Prostate gland (tissue), 2 donors: ENCODE measurements at places on chromosomes 1 and 21. TPM values are rescaled to one million over a fixed set of nuclear protein-coding genes. Genes with fewer than 3 reads are reported as not detected.
A peak's percentile ranks its signal among the peaks of the same experiment; 100 is the strongest.

DNA sequence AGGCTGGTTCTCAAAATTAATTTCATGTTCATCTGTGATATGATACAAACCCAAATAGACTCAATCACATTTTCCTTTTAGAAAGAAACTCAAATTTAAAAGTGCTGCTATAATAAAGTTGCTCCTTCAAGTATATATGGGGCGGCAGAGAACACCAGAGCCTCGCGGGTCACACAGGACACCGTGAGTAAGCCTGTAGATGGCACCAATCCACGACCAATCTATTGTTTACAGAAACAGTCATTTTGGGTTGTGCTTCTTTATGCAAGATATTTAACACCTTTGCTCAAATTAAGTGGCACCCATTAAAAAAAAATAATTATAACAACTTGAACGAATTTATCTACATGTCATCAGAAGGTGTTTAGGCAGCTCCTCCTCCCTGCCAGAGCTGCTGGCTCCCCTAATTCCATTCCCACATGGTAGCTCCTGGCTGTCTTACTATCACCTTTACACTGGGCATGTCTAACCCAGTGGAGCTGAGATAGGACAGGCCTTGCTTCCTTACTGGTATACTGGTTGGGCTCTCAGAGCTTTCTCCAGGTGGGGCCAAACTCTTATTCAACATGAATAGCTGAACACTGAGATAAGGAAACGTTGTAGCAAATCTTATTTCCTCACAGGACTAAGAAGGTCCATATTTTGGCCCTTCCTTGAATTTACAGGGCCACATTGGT, 287.0 kb downstream of the SDCCAG8 start:
- DNase-seq = no peak

GRCh38 chr1:111183308-111184069, 17.0 kb downstream of the DENND2D start:
- DNase-seq = no peak

GRCh38 chr1:21607549-21608529, 61.3 kb downstream of the RAP1GAP start:
- peak; percentile 71 for DNase-seq

DNA sequence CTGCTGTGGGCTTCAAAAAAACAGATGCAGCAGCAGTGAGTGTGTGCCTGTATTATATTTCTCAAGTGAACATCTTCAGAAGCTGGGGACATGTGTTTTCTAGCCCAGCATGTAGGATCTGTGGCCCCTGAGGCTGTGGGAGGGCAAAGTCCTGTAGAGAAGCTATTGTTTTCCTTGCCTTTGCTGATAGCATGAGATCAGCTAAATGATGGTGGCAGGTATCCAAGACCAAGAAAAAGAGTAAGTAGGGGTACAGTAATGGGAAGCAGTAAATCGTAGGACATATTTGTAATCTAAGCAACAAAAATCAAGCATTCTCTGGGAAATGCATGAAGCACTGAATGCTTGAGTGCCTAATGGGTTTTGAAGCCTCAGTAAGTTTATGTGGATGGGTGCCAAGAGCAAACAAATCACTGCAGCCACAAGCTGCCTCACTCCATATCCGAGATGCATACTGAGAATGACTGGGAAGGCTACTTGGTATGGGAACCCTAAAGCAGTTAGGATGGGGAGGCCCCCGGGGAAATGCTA, 98.3 kb downstream of the CD58 start:
- DNase-seq = no peak

- DNase-seq = no peak
Observed at GRCh38 chr1:30329263-30329753, 394.1 kb downstream of the MATN1 start.

DNA sequence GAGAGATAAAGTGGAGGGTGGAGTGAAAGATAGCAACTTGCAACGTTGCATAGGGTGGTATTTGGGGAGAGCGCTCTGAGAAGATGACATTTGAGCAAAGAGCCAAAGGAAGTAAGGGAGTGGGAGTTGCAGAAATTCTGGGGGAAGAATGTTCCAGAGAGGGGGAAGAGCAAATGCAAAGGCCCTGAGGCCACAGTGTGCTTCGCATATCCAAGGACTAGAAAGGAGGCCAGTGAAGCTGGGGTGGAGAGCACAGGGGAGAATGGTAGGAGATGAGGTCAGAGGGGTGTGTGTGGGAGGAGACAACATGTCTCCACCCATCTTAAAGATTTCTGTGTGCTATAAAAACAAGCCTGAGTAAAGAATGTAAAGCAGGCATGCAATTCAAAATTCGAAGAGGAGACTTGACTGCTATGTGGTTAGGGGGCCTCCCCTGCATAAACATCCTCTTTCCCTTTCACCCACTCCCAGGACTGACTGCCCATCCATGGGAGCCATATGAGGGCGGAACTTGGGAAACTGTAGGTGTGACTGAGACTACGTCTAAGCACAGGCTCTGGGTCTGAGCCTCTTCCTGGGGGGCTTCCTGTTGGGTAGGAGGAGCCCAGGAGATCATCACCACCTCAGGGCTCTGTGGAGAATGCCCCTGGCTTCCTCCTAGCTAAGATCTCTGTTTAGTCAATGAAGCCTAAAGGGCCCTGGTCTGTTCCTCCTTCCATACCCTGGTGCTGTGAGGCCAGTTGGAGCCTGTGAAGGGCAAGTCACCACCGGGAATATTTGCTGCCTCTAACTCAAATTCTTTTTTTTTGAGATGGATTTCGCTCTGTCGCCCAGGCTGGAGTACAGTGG, 2.9 kb upstream of the CLIC4 start:
- no peak for DNase-seq

GRCh38 chr1:229102741-229103391, 168.0 kb upstream of the RAB4A start:
- DNase-seq = no peak

- no peak for DNase-seq
Observed at GRCh38 chr21:45142469-45143308, 68.3 kb downstream of the ADARB1 start.

GRCh38 chr1:161721738-161722343, 497 bp downstream of the FCRLB start:
- no peak for DNase-seq

DNA sequence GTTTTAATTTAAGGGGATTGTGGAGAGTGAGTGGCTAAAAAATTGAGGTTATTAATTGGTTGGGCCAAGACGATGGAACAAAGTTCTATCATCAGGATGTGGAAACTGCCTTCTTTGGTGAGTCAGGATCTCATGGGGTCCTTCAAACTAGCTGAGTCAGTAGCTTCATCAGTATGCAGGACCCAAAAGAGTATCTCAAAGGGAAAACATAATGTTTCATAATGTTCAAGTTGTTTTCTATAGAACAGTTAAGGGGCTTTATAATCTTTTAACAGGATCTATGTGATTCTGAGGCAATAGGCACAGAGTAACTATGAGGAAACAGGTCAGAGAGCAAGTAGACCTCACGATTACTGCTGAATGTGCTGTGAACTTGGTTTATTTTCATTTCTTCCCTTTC, 3.2 kb upstream of the OLFML2B start:
- DNase-seq = no peak

GRCh38 chr1:246492611-246493245, 14.4 kb downstream of the SMYD3 start:
- DNase-seq = peak; percentile 56

GRCh38 chr1:89949991-89950624, 44.8 kb upstream of the ZNF326 start:
- DNase-seq = no peak

GRCh38 chr1:73517603-73518191, 680.3 kb downstream of the LRRIQ3 start:
- no peak for DNase-seq

DNA sequence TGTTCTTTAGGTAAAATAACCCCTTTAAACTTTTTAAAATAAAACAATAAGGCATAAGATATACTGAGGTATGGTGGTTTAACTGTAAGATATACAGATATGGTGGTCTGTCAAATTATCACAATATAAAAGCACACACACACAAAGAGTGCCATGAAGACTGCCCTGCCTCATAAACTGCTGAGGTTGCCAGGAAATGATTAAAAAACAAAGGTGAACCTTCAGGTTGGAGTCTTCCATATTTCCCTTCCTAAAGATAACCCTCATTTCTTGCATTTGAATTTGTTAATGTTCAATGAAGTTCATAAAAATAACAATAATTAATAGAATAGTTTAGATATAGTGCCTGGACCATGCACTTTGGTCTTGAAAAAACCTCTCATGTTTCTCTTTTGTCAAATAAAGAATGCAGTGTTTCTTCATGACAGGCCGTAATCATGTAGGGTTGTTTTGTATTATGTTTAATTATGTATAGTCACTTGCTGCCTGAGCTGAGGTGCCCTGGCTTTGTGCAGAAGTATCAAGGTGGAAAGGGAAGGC, 123.6 kb upstream of the B3GALT2 start:
- DNase-seq = no peak

DNA sequence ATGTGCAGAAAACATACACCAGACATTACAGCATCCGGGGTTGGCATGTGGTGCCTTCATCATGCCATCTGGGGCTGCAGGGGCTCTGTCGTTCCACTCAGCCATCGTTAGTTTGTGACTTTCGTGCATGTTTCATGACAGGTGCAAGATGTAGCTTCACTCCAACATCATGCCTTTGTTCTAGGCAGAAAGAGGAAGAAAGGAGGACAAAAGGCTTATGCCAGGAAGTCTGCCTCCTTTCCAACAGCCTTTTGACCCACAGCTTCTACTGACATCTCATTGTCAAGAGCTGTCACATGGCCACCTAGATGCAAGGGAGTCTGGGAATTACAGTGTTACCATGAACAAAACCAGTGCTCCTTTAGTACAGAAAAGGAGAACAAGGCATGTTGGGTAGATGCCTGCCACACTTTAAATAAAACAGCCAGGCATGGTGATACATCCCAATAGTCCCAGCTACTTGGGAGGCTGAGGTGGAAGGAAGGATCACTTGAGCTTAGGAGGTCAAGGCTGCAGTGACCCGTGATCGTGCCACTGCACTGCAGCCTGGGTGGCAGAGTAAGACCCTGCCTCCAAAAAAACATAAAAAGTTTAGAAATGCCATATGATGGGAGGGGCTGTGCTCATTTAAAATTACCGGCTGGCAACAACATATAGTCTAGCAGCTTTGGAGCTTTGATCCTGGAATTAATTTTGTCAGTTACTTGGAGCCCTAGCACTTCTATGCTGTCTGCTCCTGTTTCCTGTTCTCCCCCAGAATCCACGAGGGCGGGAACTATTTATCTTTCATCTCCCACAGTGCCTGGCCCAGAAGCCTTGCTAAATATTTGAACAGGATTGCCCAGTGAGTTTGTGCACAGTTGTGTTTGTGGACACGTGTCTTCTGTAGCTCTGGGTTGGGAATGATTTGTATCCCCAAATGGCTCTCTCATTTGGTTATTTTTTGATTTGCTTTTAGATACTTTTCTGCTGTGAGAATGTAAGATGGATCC, 7.4 kb downstream of the DOP1B start:
- peak; percentile 66 for DNase-seq

The PCP4L1 gene
- 10.1 TPM for total RNA-seq

The OR2T11 gene
- total RNA-seq = not detected

The ZNF683 gene
- total RNA-seq = not detected

The E2F2 gene
- 1.0 TPM for total RNA-seq

The GABRD gene
- 0.32 TPM for total RNA-seq

The FOXD3 gene
- total RNA-seq = 2.9 TPM

The KRTAP12-2 gene
- not detected for total RNA-seq

The PLPPR4 gene
- total RNA-seq = 3.2 TPM

The SORT1 gene
- total RNA-seq = 164 TPM

The HMGCS2 gene
- 4.6 TPM for total RNA-seq

The FCRL1 gene
- 0.09 TPM for total RNA-seq

The RHCE gene
- total RNA-seq = 3.9 TPM
